Stomach (tissue), 19 donors: ENCODE measurements at places on chromosomes 16 and 17. TPM values are rescaled to one million over a fixed set of nuclear protein-coding genes. Genes with fewer than 3 reads are reported as not detected.

Gene KCNJ12
- total RNA-seq = 4.1 TPM

DNA sequence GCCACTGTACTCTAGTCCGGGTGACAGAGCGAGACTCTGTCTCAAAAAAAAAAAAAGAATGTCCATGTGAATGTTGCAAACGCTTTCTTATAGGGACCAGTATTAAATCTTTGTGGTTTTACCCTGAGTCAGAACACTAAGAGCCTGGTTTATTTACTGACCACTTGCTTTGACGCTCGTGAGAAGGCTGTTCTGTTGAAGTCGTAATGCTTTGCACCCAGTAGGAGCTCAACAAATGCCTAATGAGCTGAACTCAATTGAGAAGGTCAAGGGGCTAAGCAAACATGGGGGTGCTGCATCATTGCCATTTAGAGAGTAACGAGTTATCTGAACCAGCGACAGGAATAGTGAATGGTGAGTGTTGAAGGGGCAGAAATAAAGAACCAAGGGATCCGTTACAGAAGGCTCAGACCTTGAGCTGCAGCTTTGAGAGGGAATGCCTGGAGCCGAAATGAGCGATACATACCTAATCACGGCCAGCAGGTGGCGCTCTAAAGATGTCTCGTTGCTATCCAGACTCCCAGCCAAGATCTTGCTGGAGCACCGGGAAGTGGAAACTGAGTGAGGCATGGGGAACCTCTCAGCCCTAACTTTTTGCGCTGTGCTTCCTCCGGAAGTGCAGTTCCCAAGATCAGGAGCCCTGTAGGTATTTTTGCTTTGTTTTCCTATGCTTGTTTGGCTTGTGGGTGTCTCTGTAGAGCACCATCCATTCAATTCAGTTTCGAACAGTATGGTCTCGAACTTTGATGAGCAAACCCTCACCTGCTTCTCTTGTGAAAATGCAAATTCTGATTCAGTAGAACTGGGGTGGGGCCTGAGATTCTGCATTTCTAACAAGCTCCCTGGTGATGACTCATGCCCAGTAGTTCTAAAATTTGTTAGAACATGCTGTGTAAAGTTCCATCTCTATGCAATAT is 12.6 kb upstream of the RNF222 start:
- H3K4me3 ChIP-seq = no peak overlapping the region
- H3K36me3 ChIP-seq = no peaks in the 10 kb centered on the region
- H3K27me3 ChIP-seq = peaks cover 46% of the 10 kb centered on the region
- H3K27ac ChIP-seq = no peak overlapping the region
- peaks cover 19% of the 10 kb centered on the region for H3K4me1 ChIP-seq

- H3K27ac ChIP-seq = no peak within 1 kb of the TSS
- H3K4me3 ChIP-seq = peak within 1 kb of the TSS; percentile 38
- peak; percentile 51 for DNase-seq
- H3K27me3 ChIP-seq = peaks cover 22% of the 10 kb centered on the region
Observed at GRCh38 chr17:74922694-74923537, at the start of gene USH1G. USH1G (minus strand) TSS chr17:74923255; CDS start chr17:74923073, 182 bp downstream.

Gene KRTAP4-6
- total RNA-seq = not detected

Gene ARHGAP23
- 55.5 TPM for total RNA-seq

DNA sequence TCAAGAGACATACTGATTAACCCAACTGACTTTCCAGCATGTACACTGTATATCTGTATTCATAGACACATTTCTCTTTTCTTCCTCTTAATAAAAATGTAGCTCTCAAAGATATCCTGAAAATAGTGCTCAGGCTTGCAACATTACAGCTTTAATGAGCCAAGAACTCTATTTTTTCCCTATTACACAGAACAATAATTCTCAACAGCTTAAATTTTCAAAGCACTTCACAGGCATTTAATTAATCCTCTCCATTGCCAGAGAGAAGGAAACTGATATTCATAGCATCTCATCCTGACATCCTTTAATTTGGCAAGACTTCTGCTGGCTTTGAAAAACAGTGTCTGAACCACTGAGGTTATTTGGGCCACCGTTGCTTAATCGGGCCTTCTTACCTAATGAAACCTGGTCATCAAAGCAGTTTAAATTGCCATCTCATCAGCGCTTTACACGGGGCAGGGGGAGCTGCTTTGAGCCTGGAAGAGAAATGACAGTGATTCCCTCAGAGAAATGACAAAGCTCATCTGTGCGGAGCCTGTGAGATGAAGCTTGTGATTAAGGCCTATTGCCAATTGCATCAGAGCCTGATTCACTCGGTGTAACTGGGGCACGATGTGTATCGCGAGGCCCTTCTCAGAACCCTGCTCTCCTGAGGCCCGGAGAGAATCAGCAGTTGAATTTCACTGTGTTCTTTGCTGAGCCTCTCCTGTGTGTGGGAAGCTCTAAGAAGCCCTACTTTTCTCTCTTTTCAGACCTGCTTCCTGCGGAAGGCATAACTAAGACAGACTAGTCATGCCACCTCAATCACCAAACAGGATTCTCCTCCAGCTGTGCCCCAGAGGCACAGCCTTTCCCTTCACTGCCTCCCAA is 8.5 kb upstream of the SIAH1 start:
- H3K36me3 ChIP-seq = no peaks in the 10 kb centered on the region
- DNase-seq = no peak
- no peaks in the 10 kb centered on the region for H3K4me1 ChIP-seq
- H3K27ac ChIP-seq = no peak overlapping the region
- H3K27me3 ChIP-seq = no peaks in the 10 kb centered on the region

Gene TNFRSF17
- not detected for total RNA-seq

GRCh38 chr17:65198653-65199382 is 61.6 kb downstream of the RGS9 start:
- H3K4me3 ChIP-seq = no peak overlapping the region
- no peaks in the 10 kb centered on the region for H3K4me1 ChIP-seq
- no peak for DNase-seq
- H3K27ac ChIP-seq = no peak overlapping the region
- H3K27me3 ChIP-seq = no peaks in the 10 kb centered on the region

DNA sequence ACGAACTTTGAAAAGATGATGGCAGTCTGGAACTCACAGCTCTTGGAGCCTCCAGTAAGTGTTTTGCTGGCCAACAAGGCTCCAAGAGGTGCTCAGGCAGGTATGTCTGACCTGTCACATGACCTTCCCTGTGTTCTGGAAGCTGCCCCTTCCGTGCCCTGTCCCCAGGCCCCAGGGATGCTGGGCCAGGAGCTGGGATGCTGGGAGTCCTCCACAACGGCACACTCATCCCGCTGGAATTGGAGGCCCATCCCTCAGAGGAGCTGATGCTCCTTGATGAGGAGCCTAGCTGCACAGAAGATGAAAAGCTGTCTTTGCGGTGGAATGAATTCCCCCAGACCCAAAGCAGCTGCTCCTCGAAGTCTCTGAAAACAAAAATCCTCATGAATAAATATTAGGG is 47.8 kb downstream of the HOXB1 start:
- DNase-seq = no peak
- H3K27ac ChIP-seq = no peak overlapping the region
- H3K4me1 ChIP-seq = no peaks in the 10 kb centered on the region
- H3K27me3 ChIP-seq = no peaks in the 10 kb centered on the region

DNA sequence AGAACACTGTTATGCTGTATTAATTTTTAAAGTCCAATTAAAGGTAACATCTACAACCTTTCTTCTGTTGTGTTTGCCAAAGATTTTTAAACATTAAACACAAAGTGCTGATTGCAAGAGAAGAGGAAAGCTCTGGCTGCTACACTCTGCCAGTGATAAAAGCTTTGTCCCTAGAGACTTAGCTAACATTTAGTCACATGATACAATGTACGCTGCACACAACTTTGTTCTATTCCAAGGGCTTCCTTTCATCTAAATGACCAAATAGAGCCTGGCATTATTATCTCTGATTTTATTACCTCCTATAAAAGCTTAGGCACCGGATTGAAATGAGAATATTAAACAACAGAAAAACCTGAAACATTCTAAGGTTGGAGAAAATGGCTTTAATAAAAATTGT is 388.7 kb upstream of the PMFBP1 start:
- H3K36me3 ChIP-seq = no peaks in the 10 kb centered on the region
- no peaks in the 10 kb centered on the region for H3K27me3 ChIP-seq
- no peaks in the 10 kb centered on the region for H3K4me1 ChIP-seq
- H3K27ac ChIP-seq = no peak overlapping the region
- no peak overlapping the region for H3K4me3 ChIP-seq

Gene C17orf113
- not detected for total RNA-seq
